CD4-positive, alpha-beta T cell (primary cell): ENCODE measurements at places on chromosomes 6 and 20.

- peak; percentile 73 for DNase-seq
These were observed 62.6 kb downstream of the BACH2 start for GRCh38 chr6:90233994-90234393.

- no peak for DNase-seq
These were observed 19.8 kb downstream of the ERGIC3 start for GRCh38 chr20:35561671-35562070.

DNA sequence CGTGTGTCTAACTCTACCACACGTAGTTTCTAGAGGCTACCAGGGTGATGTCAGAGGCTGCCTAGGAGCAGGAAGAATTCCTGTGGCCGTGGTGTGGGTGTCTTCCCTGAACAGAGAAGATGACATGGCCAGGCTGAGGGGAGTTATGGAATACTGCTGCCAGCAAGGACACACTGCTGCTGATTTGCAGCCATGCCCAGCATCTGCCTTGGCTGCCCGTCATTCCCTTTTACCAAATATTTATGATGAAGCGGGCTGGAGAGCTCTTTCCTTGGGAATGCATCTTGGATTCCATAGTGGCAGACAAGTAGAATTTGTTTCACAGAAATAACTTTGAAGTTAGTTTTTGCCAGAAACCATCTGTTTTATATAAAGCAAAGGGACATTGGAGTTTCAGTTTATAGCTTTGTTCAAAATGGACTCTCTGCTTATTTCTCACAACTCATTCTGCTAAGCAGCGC is 80.8 kb upstream of the VSTM2L start:
- no peak for DNase-seq

DNA sequence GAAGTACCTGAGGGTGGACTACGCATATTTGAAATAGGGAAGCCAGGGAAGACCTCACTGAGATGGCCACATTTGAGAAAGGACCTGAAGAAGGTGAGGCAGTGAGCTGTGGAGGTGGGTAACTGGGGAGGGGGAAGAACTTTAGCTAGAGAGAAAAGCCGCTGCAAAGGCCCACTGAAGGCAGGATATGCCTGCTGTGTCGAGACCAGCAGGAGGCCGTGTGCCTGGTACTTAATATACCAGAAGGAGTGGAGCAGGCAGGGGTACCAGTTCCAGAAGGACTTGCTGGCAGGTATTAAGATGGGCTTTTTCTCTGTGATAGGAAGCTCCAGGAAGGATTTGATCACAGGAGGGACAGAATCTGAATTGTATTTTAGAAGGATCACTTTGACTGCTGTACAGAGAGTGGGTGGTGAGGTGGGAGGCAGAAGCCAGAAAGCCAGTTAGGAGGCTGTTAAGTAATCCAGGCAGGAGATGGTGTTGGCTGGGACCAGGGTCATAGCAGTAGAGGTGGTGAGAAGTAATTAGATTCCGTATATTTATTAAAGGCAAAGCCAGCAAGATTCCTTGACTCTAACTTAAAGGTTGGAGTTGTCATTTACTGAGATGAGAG is 54.2 kb upstream of the FANCE start:
- DNase-seq: no peak

GRCh38 chr6:24951811-24952299 is 16.1 kb upstream of the RIPOR2 start:
- peak; percentile 59 for DNase-seq

DNA sequence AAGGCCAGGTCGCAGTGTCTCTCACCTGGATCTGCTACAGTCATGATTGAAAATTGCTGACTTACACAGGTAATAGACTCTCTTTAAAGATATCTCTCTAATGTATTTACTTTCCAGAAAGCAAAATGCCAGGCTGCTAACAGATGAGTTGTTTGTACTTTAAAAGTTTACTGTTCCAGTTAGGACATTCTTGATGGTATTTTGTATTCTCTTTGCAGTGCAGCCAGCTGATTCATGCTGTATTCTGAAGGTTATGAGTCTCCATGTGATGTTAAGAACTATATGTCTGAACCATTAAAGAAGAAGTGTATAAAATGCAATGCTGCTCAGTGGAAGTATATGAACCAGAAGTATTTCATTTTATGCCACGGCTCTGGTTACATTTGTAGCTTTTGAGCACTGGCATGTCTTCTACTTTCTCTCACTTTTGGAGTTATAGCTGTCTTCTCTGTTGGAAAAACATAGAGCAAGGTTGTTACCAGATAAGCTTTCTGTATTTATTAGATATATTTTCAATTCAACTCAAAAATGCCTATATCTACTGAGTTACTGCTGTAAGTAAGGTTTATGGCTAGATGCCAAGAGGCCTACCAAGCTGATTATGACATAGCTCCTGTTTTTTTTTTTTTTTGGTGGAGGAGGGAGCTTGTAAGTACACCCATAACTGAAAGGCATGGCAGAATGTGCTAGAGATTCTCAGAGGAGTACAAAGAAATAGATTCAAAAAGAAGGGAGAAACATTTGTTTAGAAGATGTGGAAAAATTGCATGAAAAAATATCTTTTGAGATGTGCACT is 130.5 kb upstream of the MAN1A1 start:
- DNase-seq: no peak

- no peak for DNase-seq
These were observed 11.2 kb upstream of the HDAC2 start for GRCh38 chr6:113982055-113982550.

DNA sequence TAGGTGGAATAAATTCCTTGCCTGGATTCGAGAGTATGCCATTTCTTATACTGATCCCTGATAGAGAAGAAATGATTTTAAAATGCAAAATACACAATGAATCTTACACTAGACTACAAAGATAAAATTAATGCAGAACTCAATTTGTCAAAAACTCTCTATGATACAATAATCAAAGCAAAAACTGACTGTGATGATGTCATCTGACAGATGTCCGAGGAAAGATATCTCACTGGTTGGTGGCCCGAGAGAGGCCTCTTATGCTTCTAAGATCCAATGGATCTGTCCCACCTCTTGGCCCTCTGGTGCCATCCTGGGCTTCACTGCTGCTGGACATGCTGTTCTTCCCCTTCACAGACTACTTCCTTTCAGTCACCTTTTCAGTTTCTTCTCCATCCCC is 14.4 kb upstream of the GSTA4 start:
- DNase-seq: no peak

DNA sequence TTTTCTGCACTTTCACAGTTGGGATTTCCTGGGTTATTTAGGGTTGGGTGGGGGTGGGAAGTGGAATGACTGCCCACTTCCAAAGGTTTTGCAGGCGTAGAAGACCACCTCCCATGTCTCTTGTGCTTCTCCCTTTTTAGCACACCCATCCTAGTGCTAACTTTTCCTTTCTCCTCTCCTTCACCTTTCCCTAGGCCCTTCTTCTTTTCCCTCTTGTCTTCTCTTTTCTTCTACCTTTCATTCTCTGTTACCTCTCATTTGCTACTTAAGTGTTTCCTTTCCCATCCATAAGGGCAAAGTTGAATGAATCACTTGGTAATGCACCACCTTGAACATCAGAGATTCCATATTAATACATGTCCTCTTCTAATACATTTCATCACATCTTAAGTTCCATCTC is 105.0 kb upstream of the ZNF184 start:
- no peak for DNase-seq

- peak; percentile 73 for DNase-seq
These were observed 16.1 kb downstream of the FGD2 start for GRCh38 chr6:37021356-37022129.

DNA sequence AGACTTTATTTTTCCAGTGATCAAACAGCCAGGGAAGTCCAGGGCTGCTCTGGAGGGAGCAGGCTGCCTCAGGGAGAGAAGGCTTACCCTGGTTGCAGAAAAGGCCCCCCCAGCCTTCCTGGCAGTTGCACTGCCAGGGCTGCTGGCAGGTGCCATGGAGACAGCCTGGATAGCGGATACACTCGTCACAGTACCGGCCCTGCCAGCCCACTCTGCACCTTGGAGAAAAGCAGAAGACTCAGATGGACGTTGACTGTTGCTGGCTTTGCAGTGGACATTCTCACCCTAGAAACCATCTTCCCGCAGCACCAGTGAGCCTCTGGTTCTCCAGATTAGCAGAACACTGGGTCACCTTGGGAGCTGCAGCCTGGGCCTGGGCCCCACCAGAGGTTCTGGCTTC is 5.4 kb downstream of the DLL1 start:
- no peak for DNase-seq

DNA sequence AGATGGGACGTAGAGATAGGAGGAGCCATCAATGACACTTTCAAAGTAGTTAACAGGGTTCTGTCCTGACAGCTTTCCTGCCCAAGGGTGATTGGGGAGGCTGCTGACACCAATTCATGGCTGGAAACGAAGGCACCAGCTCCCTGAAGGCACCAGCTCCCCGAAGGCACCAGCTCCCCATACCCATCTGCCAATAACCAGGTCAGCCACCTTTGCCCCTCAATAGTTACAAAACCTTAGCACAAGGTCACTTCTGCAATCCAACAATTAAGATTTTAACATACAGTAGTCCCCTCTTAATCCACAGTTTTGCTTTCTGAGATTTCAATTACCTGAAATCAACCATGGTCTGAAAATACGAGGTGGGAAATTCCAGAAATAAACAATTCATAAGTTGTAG is 51.7 kb downstream of the ELOVL5 start:
- DNase-seq: no peak

DNA sequence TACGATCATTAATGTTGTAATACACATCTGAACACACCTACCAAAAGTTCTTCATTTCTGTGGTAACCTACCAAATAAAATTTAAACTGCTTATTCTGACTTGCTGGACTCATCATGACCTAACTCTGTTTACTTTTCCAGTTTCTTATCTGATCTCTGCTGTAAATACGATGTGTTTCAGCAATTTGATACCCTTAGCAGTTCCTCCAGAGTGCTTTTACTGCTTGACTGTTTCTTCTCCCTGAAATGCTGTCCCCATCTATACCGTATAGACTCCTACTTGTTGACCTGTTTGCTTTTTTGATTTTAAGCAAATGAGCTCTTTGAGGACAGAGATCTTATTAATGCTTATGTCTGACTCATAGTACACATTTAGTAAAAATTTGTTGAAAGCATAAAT is 119.5 kb downstream of the SCAF8 start:
- no peak for DNase-seq

GRCh38 chr20:49541733-49542513 is 26.0 kb downstream of the PTGIS start:
- DNase-seq: peak; percentile 39

DNA sequence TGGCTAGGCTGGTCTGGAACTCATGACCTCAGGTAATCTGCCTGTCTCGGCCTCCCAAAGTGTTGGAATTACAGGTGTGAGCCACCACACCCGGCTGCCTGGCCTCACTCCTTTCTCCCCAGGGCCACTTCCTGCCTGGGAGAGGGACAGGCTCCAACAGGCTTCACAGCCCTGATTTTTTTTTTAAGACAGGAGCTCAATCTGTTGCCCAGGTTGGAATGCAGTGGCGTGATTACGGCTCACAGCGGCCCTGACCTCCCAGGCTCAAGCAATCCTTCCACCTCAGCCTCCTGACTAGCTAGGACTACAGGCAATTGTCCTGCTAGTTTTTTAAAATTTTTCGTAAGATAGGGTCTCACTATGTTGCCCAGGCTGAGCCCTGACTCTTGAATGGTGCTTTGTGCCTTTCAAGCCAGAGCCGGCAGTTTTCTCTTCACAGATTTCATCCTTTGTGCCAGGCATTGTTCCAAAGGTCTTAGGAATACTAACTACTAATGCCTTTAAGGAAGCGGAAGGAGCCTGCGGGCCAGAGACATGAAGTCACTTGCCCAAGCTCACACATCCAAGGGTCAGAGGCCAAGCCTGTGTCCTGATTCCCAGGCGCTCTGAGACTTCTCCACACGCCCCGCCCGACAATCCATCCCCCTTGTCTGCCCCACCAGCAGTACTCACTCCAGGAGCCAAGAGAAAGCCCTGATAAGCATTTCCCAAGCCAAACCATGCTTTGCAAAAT is 19.2 kb downstream of the CAPN11 start:
- no peak for DNase-seq

DNA sequence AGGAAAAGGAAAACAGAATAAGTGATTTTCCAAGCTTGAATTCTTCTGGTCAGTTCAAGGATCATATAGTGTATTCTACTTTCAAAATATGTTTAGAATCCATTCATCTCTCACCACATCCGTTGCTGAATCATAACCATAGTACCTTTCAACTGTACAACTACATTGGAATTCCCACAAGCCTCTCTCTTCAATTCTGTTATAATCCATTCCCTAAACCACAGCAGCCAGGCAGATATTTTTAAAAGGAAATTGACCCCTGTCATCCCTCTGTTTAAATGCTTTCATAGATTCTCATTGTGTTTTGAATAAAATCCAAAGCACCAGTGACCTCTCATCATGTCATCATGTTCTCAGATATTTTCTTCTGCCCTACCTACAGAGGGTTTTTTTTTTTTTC is 412.7 kb downstream of the GRIK2 start:
- no peak for DNase-seq

- DNase-seq: no peak
These were observed 8.8 kb upstream of the MOG start for GRCh38 chr6:29647927-29648642.

DNA sequence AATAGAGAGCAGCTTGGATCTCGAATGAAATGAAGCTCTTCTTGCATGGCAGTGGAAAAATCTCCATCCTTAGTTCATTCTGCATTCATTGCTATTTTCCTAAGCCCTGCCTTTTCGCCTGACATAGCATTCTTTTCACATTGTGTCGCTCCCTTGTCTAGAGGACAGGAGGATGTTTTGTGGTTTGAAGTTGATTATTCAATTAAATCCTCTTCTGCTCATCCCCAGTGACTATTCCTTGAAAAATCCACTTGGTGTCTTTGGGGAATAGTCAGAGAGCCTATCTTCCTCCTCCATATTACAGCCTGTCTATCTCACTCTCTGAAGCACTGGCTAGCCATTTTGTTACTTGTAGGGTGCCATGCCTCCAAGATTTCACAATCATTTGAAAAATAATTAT is 161.2 kb downstream of the KLHL32 start:
- DNase-seq: no peak

DNA sequence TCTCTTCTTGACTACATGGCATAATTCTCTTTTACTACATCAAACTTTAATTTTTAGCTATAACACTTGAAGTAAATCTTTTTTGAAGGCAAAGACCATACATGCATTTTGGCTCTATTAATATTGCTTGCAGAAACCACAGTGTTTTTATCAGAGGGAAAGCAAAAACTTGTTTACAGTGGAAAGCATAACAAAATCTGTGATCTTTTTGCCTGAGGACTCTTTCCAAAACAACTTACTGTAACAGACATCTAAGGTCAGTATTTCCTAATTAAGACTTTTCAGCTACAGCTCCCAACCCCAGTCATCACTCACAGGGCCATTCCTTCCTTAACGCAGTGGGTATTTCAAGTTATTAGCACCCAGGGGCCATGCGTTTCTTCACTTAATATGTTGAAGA is 274.7 kb downstream of the CDKAL1 start:
- DNase-seq: no peak

DNA sequence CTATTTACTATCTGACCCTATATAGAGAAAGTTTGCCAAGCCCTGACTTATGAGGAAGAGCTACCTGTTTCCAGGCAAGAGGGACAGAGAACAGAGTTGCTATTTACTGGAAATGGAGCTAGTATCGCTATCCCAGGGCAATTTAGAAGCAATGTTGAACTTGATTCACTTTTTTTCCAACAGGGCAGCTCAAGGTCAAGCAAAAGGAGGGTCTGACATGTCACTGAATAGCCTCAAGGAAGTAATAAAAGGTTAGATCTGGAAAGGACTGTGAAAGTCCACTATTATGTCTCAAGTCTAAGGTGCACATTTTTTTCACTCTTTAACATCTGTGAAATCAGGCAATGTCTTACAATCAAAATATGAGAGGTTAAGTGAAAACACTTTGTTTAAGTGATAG is 84.4 kb downstream of the CLIC5 start:
- no peak for DNase-seq

- no peak for DNase-seq
These were observed 242.5 kb upstream of the KCNG1 start for GRCh38 chr20:51265361-51265760.
